ENCODE measurements at places on chromosomes 7 and 10.

DNA sequence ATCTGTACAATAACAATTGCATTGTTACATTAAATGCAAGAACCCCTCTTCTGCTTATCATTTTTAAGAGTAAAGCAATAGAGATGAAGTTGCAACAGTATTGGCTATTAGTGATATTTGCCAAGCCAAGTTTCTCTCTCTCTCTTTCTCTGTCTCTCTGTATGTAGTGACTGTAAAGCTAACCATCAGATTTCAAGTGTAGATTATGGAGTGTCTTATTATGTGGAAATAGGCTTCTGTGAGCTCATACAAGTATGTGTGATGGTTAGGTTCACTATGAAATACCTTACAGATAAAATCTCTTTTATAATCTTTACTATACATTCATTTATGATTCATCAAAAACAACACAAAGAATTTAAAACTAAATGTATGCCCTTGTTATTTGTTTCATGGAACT, 28.6 kb upstream of the NRP1 start:
- no peak for DNase-seq

GRCh38 chr7:23017309-23017708, 3.4 kb upstream of the HYCC1 start:
- DNase-seq, result no peak

GRCh38 chr7:136654406-136654805, 214.0 kb upstream of the CHRM2 start:
- no peak for DNase-seq

- DNase-seq, result no peak
Measured at GRCh38 chr7:148253629-148254028, 336.9 kb upstream of the C7orf33 start.

- DNase-seq, result no peak
Measured at GRCh38 chr10:31526178-31526577, 207.2 kb downstream of the ZEB1 start.

- DNase-seq, result peak; percentile 22
Measured at GRCh38 chr10:70856454-70856853, 31.9 kb downstream of the PCBD1 start.

- no peak for DNase-seq
Measured at GRCh38 chr7:47582764-47583738, 1.1 kb upstream of the TNS3 start.

GRCh38 chr10:31759124-31759798, 169.4 kb downstream of the ARHGAP12 start:
- DNase-seq, result peak; percentile 88

DNA sequence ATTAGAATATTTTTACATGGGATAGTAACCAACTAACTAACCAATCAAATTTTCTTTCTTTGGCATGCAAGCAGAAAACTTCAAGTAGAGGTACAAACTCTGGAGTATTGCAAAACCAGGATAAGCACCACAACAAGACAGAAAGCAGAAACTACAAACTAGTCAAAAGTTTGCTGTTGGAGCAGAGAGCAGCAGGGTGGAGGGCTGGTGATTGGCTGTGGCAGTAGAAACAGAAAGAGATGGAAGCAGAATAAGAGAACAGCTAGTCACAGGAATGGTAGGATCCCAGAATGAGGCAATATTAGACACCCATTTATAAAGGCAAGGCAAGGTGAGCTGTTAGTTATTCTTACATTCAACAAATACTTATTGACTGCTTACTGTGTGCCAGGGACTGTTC, 6.8 kb upstream of the MACC1 start:
- DNase-seq, result no peak

GRCh38 chr7:74612015-74612829, 45.3 kb upstream of the GTF2I start:
- no peak for DNase-seq

GRCh38 chr7:156119771-156120170, 307.5 kb upstream of the SHH start:
- DNase-seq, result no peak

GRCh38 chr10:74750848-74751274, 75.5 kb upstream of the KAT6B start:
- no peak for DNase-seq
